ENCODE measurements at places on chromosomes 5 and 9. TPM values are rescaled to one million over a fixed set of nuclear protein-coding genes. Genes with fewer than 3 reads are reported as not detected.

PCDHGA6 gene
- total RNA-seq, result 0.67 TPM

DNA sequence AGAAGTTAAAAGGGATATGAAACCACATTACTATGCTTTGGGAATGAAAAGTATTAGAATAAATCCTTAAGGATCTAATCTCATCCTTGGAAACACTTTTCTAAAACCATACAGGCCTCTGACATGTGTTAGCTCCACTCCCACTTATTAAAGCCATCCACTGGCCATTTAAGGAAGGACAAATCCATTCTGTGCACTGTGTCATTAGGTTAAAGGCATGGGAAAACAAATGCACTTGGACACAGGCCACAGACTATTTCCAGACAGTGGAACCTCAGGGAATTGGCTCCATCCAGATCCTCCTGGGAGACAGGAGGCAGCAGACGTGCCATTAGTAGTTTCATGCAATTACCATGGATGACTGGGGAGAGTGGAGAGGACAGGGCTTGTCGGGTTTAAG, 454.9 kb downstream of the ENC1 start:
- H3K36me3 ChIP-seq, result no peaks in the 10 kb centered on the region
- no peak overlapping the region for H3K27ac ChIP-seq
- no peak overlapping the region for H3K4me3 ChIP-seq
- H3K27me3 ChIP-seq, result no peaks in the 10 kb centered on the region
- no peak for DNase-seq

- H3K27me3 ChIP-seq, result no peaks in the 10 kb centered on the region
- DNase-seq, result no peak
- H3K4me3 ChIP-seq, result no peak overlapping the region
These were observed 42.6 kb downstream of the RAI14 start for GRCh38 chr5:34698754-34699153.

GRCh38 chr5:94389515-94389899, 228.9 kb downstream of the KIAA0825 start:
- H3K36me3 ChIP-seq, result no peaks in the 10 kb centered on the region
- no peaks in the 10 kb centered on the region for H3K27me3 ChIP-seq
- H3K27ac ChIP-seq, result no peak overlapping the region
- DNase-seq, result no peak
- H3K4me3 ChIP-seq, result no peak overlapping the region
- H3K4me1 ChIP-seq, result no peaks in the 10 kb centered on the region

SPACA9 gene
- total RNA-seq, result 0.84 TPM
